ENCODE measurements at places on chromosomes 11 and 22. TPM values are rescaled to one million over a fixed set of nuclear protein-coding genes. Genes with fewer than 3 reads are reported as not detected.

NLRX1 gene
- 31.5 TPM for total RNA-seq

MYBPC3 gene
- total RNA-seq, result not detected

MALAT1 gene
- total RNA-seq, result 1,739 TPM

CHRNA10 gene
- 0.38 TPM for total RNA-seq

SCGB1D2 gene
- total RNA-seq, result not detected

FZD4 gene
- 1.1 TPM for total RNA-seq

RNF169 gene
- 18.2 TPM for total RNA-seq

VPREB1 gene
- not detected for total RNA-seq

TEX12 gene
- total RNA-seq, result not detected

SNX32 gene
- total RNA-seq, result not detected

HORMAD2 gene
- total RNA-seq, result not detected

MOGAT2 gene
- not detected for total RNA-seq

OR52A1 gene
- not detected for total RNA-seq

OR8H1 gene
- total RNA-seq, result not detected

TBX1 gene
- 0.18 TPM for total RNA-seq

SERPING1 gene
- 376 TPM for total RNA-seq

CCDC87 gene
- total RNA-seq, result 0.23 TPM

MS4A7 gene
- 16.2 TPM for total RNA-seq
